ENCODE measurements at places on chromosomes 2 and 18.

- DNase-seq, result no peak
These were observed 126.1 kb downstream of the HNMT start for GRCh38 chr2:138090330-138090729.

DNA sequence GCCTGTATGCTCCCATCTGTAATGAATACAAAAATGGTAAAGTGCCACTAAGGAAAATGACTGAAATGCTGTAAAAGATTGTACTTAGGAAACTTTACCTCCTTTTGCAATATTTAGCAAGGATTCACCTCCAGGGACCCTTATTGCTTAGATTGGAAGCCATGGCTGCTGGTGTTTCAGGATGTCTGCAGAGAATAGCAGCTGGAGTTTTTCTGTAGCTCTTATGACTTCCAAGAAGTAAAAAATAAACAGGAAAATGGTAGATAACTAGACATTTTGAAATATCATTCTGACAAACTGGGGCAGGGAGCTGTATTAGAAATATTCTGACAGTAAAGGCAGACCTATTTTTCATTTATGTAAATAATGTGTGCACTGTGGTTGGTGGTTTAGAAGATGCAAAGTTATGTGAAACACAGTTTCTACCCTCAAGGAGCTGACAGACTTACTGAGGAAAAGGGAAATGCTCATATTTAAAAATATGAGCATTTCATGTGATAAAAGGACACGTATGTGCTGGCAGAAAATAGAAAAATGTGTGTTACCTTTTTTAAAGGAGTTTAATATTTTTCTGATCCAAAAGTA, 224.9 kb upstream of the BOD1L2 start:
- DNase-seq, result no peak

- no peak for DNase-seq
These were observed 14.7 kb downstream of the MREG start for GRCh38 chr2:215998636-215999035.

DNA sequence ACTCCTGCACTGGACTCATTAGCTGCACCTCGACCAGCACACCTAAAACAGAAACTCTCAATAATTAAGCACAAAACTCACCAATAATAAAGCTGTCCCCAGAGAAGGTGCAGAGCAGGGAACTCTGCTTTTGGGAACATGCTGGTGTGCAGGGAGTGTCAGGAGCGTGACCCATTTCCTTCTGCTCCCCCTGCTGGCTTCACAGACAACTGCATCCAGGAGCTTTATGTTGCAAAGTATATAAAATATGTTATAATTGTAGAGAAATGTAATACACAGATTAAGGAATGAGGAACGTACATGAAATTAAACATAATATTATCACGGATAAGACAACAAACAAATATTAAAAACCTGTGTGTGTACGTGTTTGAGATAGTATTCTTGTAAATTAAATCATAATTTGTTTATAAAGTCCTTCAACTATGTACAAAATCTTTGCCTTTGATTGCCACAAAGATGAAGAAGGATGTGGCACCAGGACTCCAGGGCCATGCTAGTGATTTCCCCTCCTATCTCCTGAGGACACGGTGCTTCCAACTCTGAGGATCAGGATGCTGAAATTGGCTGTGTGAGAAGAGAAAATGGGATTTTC, 68.6 kb upstream of the MAL start:
- DNase-seq, result no peak

- DNase-seq, result no peak
These were observed 177.0 kb downstream of the LDLRAD4 start for GRCh38 chr18:13395577-13395976.

DNA sequence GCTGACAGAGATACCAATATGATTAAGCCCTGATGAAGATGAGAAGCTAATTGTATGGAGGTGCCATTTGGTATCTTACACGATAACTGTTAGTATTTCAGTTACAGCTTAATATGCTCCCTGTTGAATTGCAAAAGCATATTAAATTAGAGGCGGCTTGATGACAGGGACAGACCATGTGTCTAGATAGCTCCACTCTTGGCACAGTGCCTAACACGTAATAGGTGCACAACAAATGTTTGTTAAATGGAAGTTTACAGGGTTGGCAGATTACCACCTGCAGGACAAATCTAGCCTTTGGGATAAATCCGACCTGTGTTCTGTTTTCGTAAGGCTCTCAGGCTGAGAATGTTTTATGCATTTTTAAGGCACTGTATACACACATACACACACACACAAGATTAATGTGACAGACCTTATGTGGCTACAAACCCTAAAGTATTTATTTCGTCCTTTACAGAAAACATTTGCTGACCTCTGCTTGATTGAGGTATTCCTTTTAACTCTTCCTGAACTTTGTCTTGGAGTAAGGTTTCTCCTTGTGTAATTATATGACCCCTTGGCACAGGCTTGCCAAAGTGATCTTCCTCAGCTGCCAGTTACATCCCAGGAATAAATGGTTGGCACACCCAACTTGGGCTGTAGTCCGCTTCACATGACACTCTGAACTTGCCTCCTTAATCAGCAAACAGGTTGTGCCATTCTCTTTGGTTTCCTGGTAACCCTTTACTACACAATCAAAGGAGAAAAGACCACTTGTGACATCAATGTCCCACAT, 348.9 kb downstream of the HRH4 start:
- DNase-seq, result no peak

DNA sequence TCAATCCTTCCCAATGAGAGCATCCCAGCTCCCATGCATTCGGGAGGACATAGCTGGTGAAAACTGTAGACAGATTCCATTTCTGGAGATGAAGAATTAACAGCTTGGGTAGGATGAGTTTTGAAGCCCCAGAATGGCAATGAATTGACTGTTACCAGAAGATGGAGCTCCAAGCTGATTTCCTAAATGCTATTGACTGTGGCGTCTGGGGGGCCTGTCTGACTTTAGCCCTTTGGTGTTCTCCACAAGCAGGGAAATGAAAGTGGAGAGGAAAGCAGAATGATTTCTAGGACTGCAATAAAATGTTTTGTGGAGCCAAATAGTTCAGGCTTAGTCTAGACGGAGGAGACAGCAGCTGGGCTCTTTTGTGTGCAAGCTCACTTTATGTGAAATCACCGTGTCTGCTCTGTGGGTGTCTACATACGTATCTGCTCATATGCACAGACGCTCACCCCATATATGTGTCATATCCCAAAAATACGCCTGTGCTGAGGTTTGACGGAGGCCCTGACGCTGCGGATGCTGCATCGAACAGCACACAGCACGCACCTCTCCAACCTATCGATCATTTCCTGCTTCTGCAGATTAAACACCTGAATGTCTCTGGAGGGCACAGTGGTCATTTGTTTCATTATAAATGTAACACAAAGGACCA, 166.4 kb upstream of the PXDN start:
- DNase-seq, result no peak

DNA sequence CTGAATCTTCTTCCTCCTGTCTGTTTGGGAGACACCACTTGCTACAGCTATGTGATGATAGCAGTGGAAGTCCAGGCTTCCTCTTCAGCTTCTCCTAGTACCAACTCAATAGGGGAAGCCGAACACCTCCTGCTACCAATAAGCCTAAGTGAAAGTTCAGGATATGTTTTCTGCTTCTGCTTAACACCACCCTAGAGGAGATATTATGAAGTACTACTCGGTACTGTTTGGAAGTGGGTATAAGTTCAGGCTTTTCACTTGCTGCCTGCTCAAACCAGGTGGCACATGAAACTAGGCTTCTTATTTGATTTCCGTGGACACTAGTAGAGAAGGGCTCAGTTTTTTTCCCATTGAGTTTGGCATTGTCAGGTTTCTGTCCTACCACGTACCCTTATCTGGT, 99.8 kb downstream of the PTPN4 start:
- DNase-seq, result no peak

- no peak for DNase-seq
These were observed 13.0 kb upstream of the TYMS start for GRCh38 chr18:644395-645004.

- no peak for DNase-seq
These were observed 447.3 kb downstream of the TMX3 start for GRCh38 chr18:68267583-68267982.

GRCh38 chr2:26696351-26696816, 3.9 kb downstream of the KCNK3 start:
- no peak for DNase-seq

DNA sequence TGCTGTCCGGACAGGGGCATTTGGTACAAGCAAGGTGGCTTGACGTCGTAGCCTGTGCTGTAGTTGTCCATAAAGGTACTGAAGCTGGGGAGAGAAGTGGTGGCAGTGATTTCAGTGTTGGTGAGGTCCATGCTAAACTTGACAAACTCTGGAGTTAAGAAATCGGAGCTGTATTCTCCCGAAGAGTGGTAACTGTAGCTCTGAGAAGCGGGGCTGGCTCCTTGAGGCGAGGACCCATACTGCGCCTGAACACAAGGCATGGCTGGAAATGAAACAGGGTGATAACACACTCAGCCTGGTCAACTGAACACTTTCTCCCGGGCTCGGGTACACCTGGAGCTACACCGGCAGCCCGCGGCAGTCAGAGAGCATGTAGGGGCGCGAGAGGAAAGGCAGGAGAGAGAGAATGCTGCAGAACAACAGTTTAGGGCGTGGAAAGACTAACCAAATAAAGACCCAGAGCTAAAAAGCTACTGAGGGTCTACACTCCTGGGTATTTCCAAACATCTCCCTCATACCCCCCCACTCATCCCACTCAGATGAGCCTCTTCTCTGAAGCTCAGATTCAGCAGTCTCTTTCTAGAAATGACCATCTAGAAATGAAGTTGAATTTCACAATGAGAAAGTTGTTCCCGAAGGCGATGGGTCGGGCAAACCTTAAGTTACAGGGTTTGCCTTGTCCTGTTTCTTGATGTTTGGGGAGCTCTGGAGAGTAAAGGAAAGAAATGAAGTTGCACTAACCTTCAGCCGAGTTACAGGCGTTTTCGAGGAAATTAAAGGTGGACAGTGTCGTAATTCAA, 2.4 kb downstream of the NR4A2 start:
- DNase-seq, result no peak

GRCh38 chr2:6077585-6077984, 385.4 kb downstream of the SOX11 start:
- DNase-seq, result no peak

DNA sequence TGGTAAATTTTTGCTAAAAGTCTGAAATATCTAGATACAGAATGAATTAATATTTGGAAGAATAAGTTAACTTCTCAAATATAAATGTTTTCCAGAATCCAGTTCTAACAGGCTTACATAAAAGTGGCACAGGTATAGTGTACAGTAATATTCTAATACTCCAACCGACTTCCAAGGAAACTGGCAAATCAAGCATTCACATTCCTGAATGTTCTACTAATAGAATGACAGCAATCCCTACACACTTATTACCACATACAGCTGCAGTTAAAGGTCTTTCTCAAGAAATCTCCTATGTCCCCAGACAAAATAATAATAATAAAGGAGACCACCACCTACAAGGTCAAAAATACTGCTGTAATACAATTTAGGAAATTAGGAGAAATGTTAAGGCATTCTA, 31.9 kb downstream of the TMEM131 start:
- DNase-seq, result no peak

DNA sequence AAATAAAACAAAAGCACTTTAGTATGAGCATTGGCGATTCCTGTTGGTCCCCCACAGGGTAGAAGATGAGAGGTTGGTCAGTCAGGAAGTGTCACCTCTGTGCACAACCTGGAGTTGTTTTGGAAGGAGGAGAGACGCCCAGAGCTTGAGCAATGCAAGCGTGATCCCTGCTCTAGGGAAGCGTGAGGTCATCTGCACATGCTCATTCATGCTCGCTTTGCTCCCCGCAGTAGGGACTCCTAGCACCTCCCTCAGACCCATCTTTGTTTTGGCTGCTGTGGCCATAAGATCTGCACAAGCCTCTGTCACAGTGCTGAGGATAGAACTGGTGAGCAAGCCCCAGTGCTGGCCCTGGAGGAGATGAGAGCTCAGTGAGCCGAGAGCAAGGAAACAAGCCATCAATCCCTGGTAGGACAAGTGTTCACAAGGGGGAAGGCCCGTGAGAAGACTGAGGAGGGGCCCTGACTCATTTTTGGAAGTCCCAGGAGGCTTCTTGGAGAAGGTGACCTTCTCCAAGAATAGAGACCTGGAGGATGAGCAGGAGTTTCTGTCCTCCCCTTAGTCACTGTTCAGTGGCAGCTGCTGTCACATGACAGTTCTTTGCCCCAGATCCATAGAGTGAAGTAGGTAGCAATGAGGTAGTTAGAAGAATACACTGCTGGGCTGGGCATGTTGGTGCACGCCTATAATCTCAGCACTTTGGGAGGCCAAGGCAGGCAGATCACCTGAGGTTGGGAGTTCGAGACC, 13.3 kb upstream of the ATP8B1 start:
- no peak for DNase-seq

GRCh38 chr2:6943523-6943922, 26.3 kb downstream of the RNF144A start:
- no peak for DNase-seq

- DNase-seq, result no peak
These were observed 19.8 kb upstream of the RGPD4 start for GRCh38 chr2:107806901-107807300.

DNA sequence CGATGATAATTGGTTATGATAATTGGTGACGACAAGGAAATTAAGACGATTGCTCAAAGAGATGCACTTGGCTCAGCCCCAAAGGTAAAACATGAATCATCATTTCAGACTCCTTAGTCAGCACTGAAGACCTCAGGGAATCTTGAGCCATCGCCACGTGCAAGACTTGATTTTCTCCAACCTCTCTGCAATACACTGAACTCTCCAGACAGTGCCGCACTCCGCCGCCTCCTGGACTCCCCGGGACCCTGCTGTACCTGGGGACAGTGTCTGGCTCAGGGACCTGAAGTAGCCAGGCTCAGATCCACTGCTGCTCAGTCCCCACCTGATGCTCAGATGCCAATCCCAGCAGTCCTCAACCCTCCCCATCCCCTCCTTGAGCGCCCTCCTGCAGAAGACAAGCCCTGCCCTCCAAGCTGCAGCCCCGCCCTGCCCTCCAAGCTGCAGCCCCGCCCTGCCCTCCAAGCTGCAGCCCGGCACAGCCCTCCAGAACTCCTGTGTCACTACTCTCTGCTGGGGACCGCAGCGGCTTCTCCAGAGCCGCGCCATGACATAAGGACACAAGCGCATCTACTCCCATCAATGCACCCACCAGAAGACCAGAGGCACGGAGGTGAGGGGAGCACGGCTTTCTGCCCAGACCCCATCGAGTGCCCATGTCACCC, 1.1 kb downstream of the TMEM18 start:
- peak; percentile 37 for DNase-seq

GRCh38 chr18:51425889-51426288, 228.4 kb upstream of the MEX3C start:
- no peak for DNase-seq

Measured in activated CD4-positive, CD25-positive, alpha-beta regulatory T cell (primary cell).